SK-MEL-5 (cell line): ENCODE measurements at places on chromosomes 5 and 9. TPM values are rescaled to one million over a fixed set of nuclear protein-coding genes. Genes with fewer than 3 reads are reported as not detected.

DNA sequence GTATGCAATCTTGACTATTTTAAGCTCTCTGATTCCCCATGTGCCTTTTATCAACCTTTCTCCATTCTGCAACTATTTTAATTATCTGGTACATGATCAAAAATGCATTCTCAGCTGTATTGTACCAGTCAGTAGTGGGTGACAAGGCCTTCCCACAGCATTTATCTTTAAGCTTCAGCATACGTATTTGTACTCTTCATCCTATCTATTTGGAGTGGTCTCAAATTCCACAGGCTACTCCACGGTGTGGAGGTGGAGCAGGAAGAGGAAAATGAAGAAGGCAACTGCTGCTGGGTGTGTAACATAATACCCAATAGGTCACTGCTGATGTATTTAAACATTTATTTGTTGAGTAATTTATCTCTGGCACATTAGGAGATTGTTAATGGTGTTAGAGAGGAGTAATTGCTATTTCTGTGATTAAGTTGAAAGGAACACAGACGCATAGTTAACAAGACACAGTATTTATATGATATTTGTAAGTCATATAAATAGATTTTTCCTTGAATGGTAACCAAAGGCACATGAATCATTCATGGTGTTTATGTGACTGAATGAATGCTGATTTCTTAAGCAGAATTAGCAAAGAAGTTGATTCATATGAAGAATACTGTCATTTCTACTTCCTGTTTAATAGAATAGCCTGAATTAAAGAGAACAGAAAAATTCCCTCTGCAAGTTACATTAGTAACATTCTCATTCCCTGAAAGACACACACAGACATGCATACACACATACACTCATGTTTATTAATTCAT, 153.8 kb upstream of the NR3C1 start:
- no peak for DNase-seq

DNA sequence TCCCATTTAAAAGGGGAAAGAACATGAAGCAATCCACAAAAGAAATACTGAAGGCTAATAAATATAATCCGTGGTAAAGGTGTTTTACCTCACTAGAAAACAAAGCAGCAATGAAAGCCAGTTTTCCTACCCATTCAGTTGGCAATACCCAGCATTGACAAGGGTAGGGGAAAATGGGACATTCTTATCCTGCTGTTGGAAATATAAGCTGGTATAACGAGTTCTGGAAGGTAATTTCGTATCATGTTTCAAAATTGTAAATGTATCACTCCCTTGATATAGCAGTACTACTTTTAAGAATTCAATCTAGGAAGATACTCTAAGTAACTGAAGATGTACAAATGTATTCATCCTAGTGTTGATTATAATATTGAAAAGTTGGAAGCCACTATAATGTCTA, 22.9 kb upstream of the RALGPS1 start:
- DNase-seq, result no peak

GRCh38 chr9:35673132-35674024, at the start of gene CA9:
CA9 (plus strand) TSS chr9:35673928; CDS start chr9:35673960, 32 bp downstream.
- no peak for DNase-seq

GRCh38 chr5:83551821-83552220, 80.3 kb downstream of the VCAN start:
- DNase-seq, result no peak

DNA sequence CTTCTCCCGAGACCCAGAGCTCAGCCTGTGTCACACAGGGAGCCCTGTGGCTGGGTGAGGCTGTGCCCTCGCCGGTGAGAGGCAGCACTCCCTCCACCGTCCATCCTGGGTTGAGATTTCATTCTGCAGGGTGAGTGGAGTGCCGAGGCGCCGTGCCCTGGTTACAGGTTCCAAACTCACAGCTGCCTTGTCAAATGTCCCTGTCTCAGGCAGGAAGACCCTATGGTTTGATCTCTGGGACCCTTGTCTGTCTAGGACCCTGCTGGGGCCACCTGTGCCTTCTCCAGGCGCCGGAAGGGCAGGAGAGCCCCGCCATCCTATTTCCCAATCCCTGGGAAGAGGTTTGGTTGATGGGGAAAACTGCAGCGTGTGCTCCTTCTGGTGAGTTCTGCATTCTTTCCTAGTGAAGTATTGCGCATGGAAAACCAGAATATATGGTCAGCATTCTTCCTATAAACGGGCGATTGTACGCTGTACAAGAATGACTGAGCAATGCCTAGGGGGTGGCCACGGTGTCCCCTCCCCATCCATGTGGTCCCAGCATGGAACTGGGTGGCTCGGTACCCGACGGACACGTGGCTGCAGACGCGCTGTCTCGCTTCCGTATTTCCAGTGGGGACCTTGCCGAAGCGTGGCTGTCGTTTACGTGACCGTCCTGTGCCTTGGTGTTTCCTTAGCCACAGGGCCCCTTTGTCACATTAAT, 95.9 kb upstream of the COL5A1 start:
- DNase-seq, result no peak

The FSTL4 gene
- total RNA-seq, result 2.1 and 3.6 TPM in 2 replicates

The SLC6A18 gene
- not detected in 2 replicates for total RNA-seq
